ENCODE measurements at places on chromosomes 5 and 9. TPM values are rescaled to one million over a fixed set of nuclear protein-coding genes. Genes with fewer than 3 reads are reported as not detected.

DNA sequence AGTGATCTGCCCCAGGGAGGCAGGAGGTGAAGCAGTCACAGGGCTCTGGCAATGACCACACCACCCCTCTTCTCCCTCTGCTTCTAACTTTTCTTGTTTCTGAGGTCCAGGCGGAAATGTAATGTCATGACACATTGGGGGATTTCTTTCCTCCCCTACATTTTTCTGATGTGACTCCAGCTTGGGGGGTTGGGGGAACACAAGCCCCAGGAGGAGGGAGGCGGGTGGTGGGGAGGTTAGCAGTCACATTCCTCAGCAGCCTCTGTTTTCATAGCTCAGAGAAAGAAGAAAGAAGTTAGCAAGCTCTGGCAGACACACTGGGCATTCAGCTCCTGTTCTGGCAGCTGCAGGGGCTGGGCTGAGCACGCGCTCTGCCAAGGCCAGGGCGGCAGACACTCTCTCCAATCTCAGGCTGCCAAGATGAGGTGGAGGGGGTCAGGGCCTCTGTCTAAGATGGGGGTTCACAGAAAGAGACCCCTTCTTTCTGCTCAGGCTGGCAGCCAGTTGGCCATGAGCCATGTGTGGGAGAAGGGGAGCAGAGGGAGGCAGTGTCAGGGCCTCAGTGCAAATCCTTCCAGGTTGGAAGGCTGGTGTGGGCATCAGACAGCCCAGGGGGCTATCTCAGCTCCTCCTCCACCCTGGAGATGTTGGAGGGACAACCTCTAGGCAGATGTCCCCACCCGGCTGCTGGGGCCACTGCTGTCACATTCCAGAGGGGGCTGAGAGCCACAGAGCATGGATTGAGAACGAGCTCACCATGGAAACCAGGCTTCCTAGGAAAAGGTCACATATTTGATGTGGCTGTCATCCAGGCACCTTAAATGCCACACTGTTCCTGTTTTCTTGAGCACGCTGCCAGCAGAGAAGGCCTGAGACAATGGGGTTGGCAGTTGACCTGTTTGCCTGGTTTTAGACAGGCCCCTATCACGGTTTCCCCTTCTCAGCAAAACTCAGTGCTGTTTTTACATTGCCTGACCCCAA is 20.1 kb upstream of the PFDN1 start:
- DNase-seq, result no peak

GRCh38 chr9:34513567-34514214 is 9.1 kb downstream of the ENHO start:
- no peak for DNase-seq

DNA sequence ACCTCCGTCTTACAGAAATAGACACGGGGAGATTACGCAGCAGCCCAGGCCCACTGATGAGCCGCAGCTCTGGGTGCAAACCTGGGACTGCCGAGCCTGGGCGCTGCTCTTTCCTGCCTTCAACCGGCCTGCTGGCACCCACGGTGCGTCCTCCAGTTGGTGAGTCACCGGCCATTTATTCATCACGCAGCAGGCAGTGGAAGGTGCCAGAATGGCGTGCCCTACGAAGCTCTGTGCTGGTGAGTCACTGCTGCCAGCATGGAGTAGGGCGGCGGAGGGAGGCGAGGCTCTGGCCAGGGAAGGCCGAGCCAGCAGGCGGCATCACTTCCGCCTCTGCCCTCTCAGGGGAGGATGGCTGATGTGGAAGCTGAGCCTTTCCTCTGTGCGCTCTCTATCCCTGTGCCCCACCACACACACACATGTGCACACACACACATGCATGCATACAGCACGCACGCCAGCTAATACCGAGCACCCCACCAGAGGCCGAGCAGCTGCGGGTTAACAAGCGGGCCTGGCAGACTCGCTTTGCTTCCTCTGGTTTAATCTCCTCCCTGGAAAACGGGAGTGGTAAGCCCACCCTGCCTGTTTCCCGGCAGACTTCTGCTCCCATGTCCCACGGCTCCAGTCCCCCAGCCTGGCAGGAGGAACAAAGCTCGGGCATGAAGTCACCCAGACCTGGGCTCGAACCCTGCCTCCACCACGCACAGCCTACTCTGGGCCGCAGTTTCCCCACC is 39.2 kb downstream of the OLFM1 start:
- DNase-seq, result no peak

The NDST1 gene
- polyA plus RNA-seq, result 52.3 TPM

DNA sequence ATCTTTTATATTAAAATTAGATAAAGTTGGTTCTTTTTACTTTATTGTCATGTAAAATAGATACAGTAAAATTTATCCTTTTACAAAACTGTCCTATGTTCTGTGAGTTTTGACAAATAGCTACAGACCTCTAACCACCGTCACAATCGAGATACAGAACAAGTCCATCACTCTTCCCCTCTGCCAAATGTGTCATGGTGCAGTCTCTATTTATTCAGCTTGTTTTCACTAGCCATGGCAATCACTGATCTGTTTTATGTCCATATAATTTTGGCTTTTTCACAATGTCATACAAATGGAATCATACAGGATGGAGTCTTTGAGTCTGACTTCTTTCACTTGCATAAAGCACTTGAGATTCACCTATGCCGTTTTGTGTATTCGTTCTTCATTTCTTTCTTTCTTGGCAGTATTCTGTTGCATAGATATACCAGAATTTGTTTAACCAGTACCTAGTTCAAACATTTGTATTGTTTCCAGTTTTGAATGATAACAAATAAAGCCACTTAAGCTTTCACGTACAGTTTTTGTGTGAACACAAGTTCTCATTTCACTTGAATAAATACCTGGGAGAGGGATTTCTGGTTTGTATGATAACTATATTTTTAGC is 273.2 kb upstream of the MPDZ start:
- no peak for DNase-seq

- no peak for DNase-seq
Observed at GRCh38 chr5:36155291-36155690, 3.4 kb downstream of the SKP2 start.

All from right renal cortex interstitium (tissue), 3 donors.